ENCODE measurements at places on chromosomes 12 and 14. TPM values are rescaled to one million over a fixed set of nuclear protein-coding genes. Genes with fewer than 3 reads are reported as not detected.

MDP1 gene
- 28.2 TPM for total RNA-seq

BDKRB1 gene
- total RNA-seq: 0.66 TPM

RNASE3 gene
- total RNA-seq: not detected

GCN1 gene
- total RNA-seq: 61.2 TPM

ESPL1 gene
- total RNA-seq: 24.7 TPM

MANSC1 gene
- total RNA-seq: 4.5 TPM

PDE3A gene
- total RNA-seq: 2.8 TPM

TSPAN9 gene
- total RNA-seq: 38.5 TPM

YAF2 gene
- total RNA-seq: 20.9 TPM

ERBB3 gene
- total RNA-seq: 1.7 TPM

LRFN5 gene
- not detected for total RNA-seq

PDZRN4 gene
- total RNA-seq: not detected

PTPN21 gene
- total RNA-seq: 11.7 TPM

STXBP6 gene
- total RNA-seq: 2.9 TPM

LRTM2 gene
- total RNA-seq: 0.05 TPM
